AG09319 (cell line): ENCODE measurements at places on chromosomes 12 and 14.

DNA sequence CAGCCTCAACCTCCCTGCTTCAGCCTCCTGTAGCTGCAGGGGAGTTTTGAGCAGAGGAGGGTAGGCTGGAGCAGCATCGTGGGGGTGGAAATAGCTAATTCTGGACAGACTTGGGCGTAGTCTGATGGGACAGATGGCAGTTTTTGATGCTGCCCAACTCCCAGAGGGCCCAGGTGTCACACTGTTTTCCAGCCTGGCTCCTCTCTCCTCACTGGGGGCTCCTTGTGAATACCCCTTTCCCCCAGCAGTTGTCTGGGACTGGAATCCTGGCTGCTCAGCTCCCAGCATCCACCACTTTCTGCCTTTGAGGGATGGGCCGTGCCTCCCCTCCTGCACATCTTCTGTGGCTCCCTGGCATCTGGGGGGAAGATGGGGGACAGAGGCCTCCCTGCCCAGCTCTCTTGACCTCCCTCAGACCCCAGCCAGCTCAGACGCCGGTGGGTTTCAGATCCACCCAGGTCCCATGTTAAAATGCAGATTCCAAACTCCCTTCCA, 34.0 kb downstream of the SH2B3 start:
- DNase-seq, result no peak

DNA sequence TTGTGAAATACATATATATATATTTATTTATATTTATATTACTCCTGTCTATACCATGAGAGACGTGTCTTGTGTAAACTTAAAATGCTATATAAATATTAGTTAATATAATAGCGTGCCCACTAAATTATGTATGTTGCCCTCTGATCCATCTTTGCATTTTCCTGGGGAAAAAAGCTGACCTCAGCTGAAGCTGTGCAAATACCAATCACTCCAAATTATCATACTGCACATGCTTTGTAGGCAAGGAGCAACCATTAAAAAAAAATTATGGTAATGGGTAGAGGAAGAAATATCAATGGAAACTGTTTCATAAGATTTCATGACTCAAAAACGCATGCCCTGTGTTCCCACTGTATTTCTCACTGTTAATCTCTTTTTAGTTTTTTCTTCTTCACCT, 179.8 kb downstream of the ANO4 start:
- no peak for DNase-seq

DNA sequence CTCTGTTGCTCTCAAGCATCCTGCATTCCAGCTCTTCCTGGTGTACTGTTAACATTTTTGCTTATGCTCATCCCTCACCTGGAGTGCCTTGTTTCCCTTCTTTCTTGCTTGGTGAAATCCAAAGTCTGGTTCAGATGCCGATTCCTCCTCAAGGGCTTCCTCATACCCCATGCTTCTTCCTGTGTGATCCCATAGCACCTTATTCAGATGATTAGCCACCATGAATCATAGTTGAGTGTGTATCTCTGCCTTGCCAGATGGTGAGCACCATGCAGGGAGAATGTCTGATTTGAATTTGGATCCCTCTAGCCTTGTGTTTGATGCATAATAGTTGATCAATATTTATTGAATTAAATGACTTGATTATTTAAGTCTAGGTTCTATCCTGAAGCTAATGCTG, 39.4 kb upstream of the ANO4 start:
- DNase-seq, result no peak

DNA sequence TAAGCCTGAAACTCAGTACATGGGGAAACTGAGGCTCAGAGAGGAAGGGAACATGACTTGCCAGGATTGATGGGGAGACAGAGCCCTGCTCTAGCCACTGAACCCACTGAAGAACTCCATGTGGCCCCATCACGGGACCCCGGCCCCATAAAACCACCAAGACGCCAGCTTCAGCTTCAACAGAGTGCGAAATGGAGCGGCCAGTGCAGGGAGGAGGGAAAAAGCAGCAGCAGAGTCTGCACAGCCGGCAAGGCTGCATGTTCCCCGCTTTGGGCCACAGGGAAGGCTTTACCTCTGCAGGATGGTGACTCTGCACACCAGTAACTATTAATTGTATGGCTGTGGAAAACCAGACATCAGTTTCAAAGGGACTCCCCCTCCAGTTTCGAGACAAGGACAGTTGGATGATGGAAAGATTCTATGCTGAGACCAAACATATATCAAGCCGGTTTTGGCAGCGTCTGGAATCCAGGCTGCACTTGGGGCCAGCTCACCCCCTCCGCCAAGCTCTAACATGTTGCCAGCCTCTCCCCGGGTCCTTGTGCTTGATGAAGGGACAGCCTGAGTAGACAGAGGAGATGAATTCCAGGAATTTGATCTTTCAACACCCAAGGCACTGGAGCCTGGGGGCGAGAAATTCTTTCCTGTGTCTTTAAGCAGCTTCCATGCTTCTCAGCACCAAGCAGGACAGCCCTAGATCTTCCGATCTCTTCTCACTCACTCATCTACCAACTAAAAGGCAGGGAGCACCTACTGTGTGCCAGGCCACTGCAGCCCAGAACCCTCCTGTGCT, 55.7 kb upstream of the BCL11B start:
- DNase-seq, result no peak

- no peak for DNase-seq
These were observed 810 bp downstream of the MARCHF9 start for GRCh38 chr12:57755454-57756372.

GRCh38 chr14:92719421-92719820, 29.0 kb downstream of the LGMN start:
- no peak for DNase-seq
